NCI-H446 (cell line): ENCODE measurements at places on chromosomes 16 and 17.

DNA sequence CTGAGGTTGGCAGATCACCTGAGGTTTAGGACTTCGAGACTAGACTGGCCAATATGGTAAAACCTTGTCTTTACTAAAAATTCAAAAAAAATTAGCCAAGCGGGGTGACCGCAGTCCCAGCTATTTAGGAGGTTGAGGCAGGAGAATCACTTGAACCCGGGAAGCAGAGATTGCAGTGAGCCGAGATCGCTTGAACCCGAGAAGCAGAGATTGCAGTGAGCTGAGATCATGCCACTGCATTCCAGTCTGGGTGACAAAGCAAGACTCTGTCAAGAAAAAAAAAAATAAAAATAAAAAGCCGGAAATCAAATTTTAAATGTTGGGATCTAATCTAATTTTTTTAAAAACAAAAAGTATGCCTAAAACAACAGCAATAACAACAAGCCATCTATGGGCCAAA lies 56.3 kb downstream of the ABCC1 start:
- DNase-seq, result no peak

DNA sequence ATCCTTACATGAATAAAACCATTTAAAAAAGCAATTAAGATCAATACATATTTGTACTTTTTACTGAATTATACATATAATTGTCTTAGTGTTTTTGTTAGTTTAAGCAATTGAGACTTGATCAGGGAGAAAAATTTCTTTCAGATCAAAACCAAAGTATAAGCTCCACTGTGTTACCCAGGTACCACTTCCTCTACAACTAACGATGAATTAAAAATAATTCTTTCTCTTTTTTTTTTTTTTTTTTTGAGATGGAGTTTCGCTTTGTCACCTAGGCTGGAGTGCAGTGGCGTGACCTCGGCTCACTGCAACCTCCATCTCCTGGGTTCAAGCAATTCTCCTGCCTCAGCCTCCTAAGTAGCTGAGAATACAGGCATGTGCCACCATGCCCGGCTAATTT lies 6.8 kb downstream of the FBXO47 start:
- DNase-seq, result no peak

DNA sequence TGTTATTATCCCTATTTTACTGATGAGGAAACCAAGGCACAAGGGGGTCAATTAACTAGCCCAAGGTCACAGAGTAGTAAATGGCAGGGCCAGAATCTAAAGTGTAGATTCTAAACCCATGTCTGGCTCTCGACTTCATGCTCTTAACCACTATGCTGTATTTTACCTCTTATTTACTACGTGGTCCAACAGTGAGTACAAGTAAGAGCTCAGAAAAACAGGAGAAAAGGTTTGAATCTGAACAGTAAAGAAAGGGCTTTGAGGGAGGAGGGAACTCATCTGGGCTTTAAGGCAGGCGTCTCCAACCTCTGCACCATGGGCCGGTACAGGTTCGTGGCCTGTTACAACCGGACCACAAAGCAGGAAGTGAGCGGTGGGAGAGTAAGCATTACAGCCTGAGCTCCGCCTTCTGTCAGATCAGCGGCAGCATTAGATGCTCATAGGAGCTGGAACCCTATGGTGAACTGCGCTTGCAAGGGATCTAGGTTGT lies 62.9 kb downstream of the SMURF2 start:
- no peak for DNase-seq

- DNase-seq, result no peak
These were observed 4.7 kb downstream of the IL17C start for GRCh38 chr16:88642881-88643643.

DNA sequence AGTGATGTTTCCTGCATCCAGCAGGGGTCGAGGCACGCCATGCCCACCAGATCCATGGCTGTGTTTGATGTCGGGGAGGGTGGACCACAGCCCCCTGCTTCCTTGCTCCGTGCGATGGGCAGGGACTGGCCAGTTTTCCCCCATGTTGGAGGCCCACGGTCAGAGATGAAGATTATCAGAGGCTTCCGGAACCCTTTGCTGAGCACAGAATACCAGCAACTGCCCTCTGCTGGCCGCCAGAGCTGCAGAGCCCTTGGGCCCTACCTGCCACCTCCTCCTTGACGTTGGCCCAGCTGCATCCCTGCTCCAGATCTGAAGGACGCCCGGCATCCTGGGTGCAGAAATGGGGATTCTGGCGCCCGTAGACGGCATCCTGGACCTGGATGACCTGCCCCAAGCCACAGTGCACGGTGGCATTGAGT lies 23.7 kb upstream of the BCO1 start:
- no peak for DNase-seq

DNA sequence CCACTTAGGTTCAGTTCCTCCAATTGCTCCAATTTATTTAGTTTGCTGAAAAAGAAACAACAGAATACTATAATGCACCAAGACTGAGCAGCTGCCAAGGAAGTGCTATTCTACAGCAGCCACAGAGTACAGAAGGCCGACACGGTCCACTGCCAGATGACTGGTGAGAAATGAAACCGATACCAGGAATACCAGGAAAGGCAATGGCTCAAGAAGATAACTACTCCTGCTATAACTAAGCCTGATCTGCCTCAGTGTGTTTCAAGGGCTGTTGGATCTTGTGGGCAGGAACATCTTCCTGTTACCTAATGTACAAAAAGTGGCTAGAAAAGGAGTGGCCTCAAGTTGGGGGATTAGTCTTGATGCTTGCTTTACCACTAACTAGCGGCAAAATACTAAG lies 32.8 kb downstream of the MARVELD3 start:
- no peak for DNase-seq

DNA sequence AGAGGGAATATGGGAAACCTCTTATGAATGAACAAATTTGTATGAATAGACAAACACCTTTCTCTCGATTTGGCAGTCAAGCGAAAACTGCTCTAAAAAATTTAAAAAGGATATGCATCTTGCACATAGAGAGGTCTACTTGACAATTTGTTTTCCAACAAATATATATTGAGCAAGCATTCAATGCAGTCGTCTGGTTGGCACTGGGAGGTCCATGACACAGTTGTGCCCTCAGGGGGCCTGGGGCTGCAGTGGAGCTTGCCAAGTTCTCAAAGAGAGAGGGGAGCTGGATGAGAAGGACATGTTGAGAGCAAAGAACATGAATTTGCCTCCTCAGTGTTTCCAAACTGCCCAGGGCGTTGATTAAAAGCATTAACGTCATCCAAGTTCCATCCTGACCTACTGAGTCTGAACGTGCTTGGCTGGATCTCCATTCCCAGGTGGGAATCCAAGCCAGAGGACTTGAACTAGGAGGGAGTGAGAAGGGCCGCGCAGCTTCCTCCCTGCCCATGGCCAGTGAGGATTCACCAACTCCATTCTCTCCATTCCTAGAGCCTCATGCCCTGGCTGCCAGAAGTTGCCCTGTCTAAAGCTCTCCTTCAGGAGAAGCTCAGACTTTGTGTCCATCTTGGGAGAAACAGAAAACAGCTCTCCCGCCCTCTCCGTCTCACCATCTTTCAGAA lies 24.5 kb downstream of the TBX2 start:
- no peak for DNase-seq
